ENCODE measurements at places on chromosomes 5 and 9. TPM values are rescaled to one million over a fixed set of nuclear protein-coding genes. Genes with fewer than 3 reads are reported as not detected.

DNA sequence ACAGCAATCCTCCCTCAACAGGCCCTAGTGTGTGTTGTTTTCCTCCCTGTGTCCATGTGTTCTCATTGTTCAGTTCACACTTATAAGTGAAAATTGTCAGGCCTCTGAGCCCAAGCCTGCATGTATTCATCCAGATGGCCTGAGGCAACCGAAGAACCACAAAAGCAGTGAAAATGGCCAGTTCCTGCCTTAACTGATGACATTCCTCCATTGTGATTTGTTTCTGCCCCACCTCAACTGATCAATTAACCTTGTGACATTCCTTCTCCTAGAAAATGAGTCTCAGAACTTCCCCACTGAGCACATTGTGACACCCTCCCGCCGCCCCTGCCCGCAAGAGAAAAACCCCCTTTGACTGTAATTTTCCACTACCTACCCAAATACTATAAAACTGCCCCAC is 17.4 kb upstream of the TRPC7 start:
- DNase-seq = no peak

GRCh38 chr9:36207016-36207415 is 16.3 kb downstream of the CLTA start:
- DNase-seq = no peak

Gene AGXT2
- not detected for polyA plus RNA-seq

DNA sequence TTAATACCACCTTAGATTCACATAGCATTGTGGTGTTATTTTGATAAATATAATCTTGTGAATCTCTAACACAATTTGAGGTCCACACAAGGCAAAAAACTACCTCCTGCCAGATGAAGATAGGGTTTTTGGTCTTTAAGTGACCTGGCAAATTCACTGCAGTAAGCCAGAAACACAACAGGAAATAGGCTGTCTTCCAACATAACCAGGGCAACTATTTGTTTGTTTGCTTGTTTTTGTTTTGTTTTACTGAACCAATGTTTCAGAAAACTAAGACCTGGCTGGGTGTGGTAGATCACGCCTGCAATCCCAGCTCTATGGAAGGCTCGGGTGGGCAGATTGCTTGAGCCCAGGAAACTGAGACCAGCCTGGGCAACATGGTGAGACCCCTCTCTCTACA is 95.5 kb downstream of the USP20 start:
- DNase-seq = no peak

Gene EFCAB9
- polyA plus RNA-seq = not detected

DNA sequence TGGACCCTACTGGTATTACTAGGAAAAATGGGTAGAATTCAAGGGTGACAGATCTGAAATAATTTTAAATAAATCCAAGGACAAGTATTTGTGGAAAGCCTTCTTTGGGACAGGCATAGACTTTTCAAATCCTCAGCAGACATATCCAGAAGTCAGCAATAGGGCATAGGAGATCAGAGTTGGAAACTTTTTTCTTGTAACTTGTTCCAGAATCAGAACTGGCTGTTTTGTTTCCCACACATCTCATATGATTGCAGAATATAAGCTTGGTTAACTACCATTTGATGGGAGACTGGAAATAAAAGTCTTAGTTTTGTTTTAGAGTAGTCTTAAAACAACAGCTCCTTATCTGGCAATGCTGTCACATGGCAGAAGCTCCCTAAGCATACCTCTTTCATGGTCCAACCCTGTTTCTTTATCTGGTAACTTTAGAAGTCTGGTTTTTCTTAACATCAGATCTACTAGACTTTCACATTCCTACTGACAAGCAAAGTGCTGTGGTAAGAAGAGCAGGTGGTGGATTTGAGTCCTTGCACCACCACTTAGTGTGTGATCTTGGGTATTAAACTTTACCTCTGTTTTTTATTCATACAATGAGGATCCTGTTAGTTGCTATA is 25.1 kb downstream of the XRCC4 start:
- no peak for DNase-seq

DNA sequence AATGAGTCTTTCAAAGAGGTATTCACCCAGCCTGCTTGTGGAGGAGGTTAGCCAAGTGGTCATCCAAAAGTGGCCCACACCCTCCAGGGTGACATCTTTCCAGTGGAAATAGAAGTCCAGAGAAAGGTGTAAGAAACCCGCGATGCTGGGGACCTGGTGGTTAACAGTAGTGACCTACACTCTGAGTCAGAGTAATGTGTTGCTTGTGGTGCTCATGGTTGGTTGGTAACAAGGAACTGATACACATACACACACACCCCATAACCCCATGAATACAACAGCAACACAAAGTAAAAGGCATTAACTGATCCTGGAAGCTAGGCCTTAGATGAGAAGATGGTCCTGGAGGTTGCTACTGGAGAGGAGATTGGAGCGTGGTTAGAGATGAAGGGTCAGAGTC is 26.9 kb downstream of the MRPS30 start:
- DNase-seq = no peak

DNA sequence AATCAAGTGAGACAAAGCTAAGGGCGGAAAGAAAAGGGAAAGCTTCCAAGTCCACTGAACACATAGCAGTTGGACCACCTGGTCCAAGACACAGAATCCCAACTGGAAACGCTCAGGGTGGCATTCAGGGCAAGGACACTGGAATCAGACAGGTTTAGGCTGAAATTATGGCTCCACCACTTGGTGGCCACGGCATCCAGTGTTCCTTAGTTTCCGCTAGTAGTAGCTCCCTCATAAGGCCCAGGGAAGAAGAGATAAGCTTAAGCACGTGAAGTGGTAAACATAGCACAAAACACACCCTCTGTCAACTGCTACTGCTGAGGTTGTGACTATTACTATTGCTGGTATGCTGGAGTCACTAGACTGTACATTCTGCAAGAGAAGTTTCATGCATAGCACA is 209.4 kb downstream of the GLIS3 start:
- no peak for DNase-seq

- DNase-seq = no peak
Measured at GRCh38 chr9:79140751-79141150, 431.0 kb upstream of the TLE4 start.

DNA sequence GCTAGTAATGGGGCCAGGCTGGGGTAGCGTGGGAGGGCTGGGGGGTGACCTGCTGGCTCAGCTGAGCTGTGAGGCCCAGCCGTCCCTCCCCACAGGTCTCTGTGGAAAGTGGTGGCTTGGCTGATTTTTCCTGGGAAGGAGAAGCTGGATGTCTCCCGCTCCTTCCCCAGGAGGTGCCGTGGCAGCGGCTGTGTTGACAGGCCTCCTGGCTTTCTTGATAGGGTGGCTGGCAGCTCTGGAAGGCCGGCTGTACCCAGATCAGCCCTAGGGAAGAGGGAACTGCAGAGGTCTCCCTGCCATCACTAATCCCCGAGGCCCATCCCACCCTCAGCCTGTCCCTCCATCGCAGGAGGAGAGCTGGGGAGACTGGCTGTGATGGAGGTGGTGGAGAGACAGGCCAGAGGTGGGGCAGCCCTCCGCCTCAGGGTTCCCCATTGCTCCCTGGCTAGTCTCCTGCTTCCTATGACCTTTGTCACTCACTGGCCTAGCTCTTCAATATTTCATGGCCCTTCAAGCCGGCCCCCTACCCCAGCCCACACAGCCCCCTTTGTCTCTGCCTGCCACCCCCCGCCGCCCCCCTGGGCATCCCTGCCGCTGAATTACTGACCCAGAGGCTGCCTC is 6.8 kb downstream of the CXXC5 start:
- no peak for DNase-seq

- DNase-seq = no peak
Measured at GRCh38 chr5:111670826-111671492, 86.0 kb downstream of the NREP start.

DNA sequence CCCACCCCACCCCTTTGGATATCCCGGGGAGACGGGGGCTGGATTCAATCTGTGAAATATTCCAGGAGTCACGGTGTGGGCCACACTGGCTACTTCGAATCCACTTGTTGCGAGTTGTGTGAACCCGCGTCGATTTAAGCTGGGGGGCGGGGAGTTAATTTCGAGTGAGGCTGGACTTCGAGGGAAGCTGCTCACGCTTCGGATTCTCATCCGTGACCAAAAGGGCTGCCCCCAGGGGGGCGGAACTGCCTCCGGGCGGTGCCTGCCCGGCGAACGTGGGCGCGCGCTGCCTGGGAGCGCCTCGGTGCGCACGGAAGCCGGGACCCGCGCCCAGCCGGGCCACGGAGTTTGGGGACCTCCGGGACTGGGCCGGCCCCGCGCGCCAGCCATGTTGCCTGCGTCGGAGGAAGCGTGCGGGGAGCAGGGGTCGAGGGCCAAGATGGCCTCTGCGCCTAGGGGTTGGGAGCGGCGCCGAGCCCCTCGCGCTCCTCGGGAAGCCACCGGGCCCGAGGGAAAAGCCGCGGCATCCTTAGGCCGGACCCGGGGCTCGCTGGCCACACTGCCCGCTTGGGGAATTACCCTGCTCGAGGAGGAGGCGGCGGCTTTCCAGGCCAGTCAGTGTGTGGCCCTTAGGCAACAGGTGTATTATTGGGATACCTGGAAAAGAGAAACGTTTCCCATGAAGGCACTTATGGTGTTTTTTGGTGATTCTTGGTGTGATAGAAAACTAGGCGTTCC is 975 bp downstream of the OCLN start:
- no peak for DNase-seq

Gene STING1
- 36.2 TPM for polyA plus RNA-seq

- DNase-seq = no peak
Measured at GRCh38 chr5:158869092-158869491, 230.6 kb downstream of the EBF1 start.

DNA sequence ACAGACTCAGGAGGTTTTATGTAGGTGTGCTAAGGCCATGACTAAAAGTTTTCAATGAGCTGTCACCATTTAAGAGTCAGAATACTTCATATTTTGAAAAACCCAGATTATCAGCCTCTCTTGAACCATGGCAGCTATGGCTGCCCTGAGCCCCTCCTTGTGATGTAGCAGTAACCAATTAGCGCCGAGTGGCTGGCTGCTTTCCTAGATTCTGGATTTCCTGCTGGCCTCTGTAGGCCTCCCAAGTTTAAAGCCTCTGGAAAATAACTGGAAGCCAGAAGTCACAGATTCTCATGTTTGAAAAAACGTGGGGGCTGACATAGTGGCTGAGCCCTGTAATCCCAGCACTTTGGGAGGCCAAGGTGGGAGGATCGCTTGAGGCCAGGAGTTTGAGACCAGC is 25.5 kb downstream of the DAB2IP start:
- no peak for DNase-seq

Gene FYB1
- polyA plus RNA-seq = 1.9 TPM

Data from muscle of arm (tissue), 14 donors.